Activated CD4-positive, alpha-beta T cell treated with anti-CD3 and anti-CD28 coated beads, Interleukin-2, amount 10 ng/mL, durations not matched to agents 7 days and 5 days (primary cell): ENCODE measurements at places on chromosomes 1 and 21. TPM values are rescaled to one million over a fixed set of nuclear protein-coding genes. Genes with fewer than 3 reads are reported as not detected.

Gene TMEM54
- total RNA-seq, result not detected

Gene RIMKLA
- 0.99 TPM for total RNA-seq

Gene PODN
- total RNA-seq, result not detected

Gene ADPRS
- 27.2 TPM for total RNA-seq

Gene CBR3
- 30.9 TPM for total RNA-seq

Gene LCE1C
- total RNA-seq, result not detected

Gene IQCC
- 5.0 TPM for total RNA-seq

Gene CYP2J2
- 3.4 TPM for total RNA-seq

Gene KMO
- total RNA-seq, result 0.12 TPM

Gene SMIM1
- total RNA-seq, result 0.71 TPM

Gene FAM76A
- 18.9 TPM for total RNA-seq
